ENCODE measurements at places on chromosomes 11 and 22. TPM values are rescaled to one million over a fixed set of nuclear protein-coding genes. Genes with fewer than 3 reads are reported as not detected.
A peak's percentile ranks its signal among the peaks of the same experiment; 100 is the strongest.

DNA sequence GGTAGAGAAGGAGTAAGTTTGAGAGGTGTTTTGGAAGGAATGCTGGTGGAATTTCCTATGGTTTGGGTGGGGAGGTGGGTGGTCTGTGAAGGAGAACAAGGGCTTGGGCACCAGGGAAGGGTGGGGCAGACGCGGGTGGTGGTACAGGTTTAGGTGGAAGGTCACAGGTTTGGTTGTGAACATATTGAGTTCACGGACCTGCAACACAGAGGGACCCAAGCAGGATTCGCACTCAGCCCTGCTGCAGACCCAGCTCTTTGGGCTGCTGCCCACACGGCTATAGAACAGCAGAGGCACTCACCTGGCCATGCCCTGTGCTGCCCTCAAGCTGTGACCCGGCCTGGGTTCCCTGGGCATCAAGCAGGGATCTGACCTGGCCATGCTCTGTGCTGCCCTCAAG lies 33.5 kb upstream of the EMID1 start:
- no peak overlapping the region for H3K4me3 ChIP-seq
- no peak for DNase-seq

- H3K27me3 ChIP-seq = no peaks in the 10 kb centered on the region
- H3K4me1 ChIP-seq = no peaks in the 10 kb centered on the region
- no peaks in the 10 kb centered on the region for H3K36me3 ChIP-seq
- DNase-seq = no peak
- H3K27ac ChIP-seq = no peak overlapping the region
Measured at GRCh38 chr11:114617157-114618124, 21.9 kb upstream of the NXPE4 start.

DNA sequence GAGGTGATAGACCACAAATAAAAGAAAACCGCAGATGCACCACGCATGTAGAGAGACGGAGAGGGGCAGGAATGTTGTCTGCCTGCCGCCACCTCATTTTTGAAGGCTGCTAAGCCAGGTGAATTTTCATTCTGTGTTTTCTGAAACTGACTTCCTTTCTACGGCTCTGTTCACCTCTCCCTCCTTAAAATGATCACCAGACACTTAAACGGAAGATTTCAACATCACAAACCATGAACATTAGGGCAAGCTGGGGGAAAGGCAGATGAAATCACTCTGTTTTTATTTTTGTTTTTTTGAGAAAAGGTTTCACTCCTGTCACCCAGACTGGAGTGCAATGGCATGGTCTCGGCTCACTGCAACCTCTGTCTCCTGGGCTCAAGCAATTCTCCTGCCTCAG lies 232.4 kb downstream of the MIAT start:
- peaks cover 6% of the 10 kb centered on the region for H3K4me1 ChIP-seq
- H3K4me3 ChIP-seq = no peak overlapping the region
- DNase-seq = no peak
- no peaks in the 10 kb centered on the region for H3K36me3 ChIP-seq
- H3K27me3 ChIP-seq = no peaks in the 10 kb centered on the region

- no peak for DNase-seq
- H3K27me3 ChIP-seq = no peaks in the 10 kb centered on the region
- H3K4me3 ChIP-seq = no peak overlapping the region
Measured at GRCh38 chr11:134599299-134599771, 187.3 kb upstream of the B3GAT1 start.

DNA sequence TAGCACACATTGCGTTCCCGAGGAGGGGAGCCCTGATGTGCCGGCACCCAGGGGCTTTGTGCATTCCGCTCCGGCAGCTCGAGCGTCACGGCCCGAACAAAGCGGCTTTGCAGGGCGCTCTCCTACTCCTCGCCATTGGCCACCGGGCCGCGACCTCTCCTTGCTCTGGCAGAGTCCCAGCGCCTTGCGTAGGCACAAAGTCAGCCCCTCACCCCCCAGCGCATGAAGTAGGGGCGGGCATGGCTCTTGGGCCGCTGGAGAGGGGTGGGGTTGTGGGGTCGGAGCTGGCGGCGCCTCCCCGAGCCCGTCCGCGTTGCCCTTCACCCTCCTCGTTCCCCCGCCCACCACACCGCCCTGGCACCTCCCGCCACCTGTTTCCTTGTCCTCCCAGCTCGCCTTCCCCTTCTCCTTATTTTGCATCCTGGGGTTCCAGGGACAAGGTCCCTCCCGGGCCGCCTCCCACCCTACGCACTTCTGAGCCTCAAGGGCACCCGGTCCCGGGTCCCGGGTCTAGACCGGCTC lies 753 bp upstream of the PPARA start:
- peak overlapping the region; percentile 68 for H3K4me3 ChIP-seq
- no peaks in the 10 kb centered on the region for H3K27me3 ChIP-seq
- no peaks in the 10 kb centered on the region for H3K36me3 ChIP-seq

- no peak overlapping the region for H3K4me3 ChIP-seq
Measured at GRCh38 chr11:114148013-114148382, 88.5 kb downstream of the ZBTB16 start.

- H3K36me3 ChIP-seq = no peaks in the 10 kb centered on the region
- H3K4me3 ChIP-seq = no peak overlapping the region
- H3K27me3 ChIP-seq = no peaks in the 10 kb centered on the region
- DNase-seq = no peak
Measured at GRCh38 chr22:37784829-37785495, 22.8 kb upstream of the GCAT start.

DNA sequence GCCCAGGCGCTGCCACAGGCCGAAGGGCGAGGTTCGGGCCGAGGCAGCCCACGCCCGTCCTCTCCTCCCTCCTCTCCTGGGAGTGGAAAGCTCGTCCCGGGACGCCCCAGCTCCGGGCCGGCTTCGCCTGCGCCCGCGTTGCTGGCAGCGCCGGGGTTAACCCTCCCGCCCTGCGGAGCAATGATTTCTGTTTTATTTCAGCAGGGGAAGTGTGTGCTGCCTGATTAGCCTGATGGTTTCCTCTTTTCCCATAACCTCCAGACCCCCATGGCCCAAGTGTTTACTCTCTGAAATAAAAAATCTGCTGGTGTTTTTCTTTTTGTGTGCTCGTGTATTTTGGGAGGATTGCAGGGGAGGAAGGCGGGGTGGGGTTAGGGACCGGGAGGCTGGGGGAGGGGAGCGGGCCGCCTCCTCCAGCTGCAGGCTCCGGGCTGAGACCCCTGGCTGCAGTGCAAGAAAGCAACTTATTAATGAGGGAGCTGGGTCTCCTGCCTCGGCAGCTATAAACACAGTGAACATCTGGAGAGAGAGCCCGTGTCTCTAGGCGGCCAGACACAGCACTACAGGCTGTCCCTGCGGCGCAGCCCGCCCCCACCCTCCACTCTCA lies 38.6 kb downstream of the ETS1 start:
- peaks cover 4% of the 10 kb centered on the region for H3K4me1 ChIP-seq
- H3K4me3 ChIP-seq = peak overlapping the region; percentile 49
- peak; percentile 74 for DNase-seq
- peak overlapping the region; percentile 65 for H3K27ac ChIP-seq

GRCh38 chr11:11157185-11157584 lies 195.9 kb downstream of the CSNK2A3 start:
- H3K27ac ChIP-seq = no peak overlapping the region
- DNase-seq = peak; percentile 51
- no peaks in the 10 kb centered on the region for H3K36me3 ChIP-seq
- no peaks in the 10 kb centered on the region for H3K27me3 ChIP-seq
- H3K4me3 ChIP-seq = no peak overlapping the region

- no peak overlapping the region for H3K4me3 ChIP-seq
- DNase-seq = no peak
- H3K27me3 ChIP-seq = no peaks in the 10 kb centered on the region
- no peaks in the 10 kb centered on the region for H3K36me3 ChIP-seq
- H3K27ac ChIP-seq = no peak overlapping the region
Measured at GRCh38 chr11:117189941-117190544, 9.1 kb upstream of the TAGLN start.

- no peak overlapping the region for H3K27ac ChIP-seq
- no peaks in the 10 kb centered on the region for H3K4me1 ChIP-seq
- H3K27me3 ChIP-seq = no peaks in the 10 kb centered on the region
- H3K36me3 ChIP-seq = no peaks in the 10 kb centered on the region
- no peak for DNase-seq
- no peak overlapping the region for H3K4me3 ChIP-seq
Measured at GRCh38 chr22:27598792-27599191, 202.8 kb downstream of the MN1 start.

PRG2 gene
- not detected for total RNA-seq

TEX54 gene
- total RNA-seq = 38.1 TPM

SYT13 gene
- 0.68 TPM for total RNA-seq

OR4C46 gene
- not detected for total RNA-seq

SLC25A18 gene
- 14.9 TPM for total RNA-seq
